Fibroblast of the aortic adventitia (primary cell): ENCODE measurements at places on chromosomes 7 and 10. TPM values are rescaled to one million over a fixed set of nuclear protein-coding genes. Genes with fewer than 3 reads are reported as not detected.

The CCDC126 gene
- total RNA-seq, result 3.9 and 8.5 TPM in 2 replicates

The PAPOLB gene
- total RNA-seq, result 0.18 TPM in 1 of 2 replicates, not detected in the other

The PIK3AP1 gene
- total RNA-seq, result 2.0 TPM in 1 of 2 replicates, not detected in the other

The ATP5MK gene
- total RNA-seq, result 159 and 387 TPM in 2 replicates

The NEBL gene
- total RNA-seq, result 0.09 and 4.3 TPM in 2 replicates
